Stimulated activated CD4-positive, alpha-beta T cell treated with anti-CD3 and anti-CD28 coated beads, Interleukin-4, amount 100 ng/mL, for 4 hours (primary cell): ENCODE measurements at places on chromosomes 6 and 20.

GRCh38 chr6:166382500-166382932 is 224 bp downstream of the MPC1 start:
- DNase-seq = no peak

GRCh38 chr6:16857969-16858592 is 96.8 kb upstream of the ATXN1 start:
- DNase-seq = no peak

GRCh38 chr6:108168090-108168463 is 2.3 kb downstream of the NR2E1 start:
- DNase-seq = no peak

DNA sequence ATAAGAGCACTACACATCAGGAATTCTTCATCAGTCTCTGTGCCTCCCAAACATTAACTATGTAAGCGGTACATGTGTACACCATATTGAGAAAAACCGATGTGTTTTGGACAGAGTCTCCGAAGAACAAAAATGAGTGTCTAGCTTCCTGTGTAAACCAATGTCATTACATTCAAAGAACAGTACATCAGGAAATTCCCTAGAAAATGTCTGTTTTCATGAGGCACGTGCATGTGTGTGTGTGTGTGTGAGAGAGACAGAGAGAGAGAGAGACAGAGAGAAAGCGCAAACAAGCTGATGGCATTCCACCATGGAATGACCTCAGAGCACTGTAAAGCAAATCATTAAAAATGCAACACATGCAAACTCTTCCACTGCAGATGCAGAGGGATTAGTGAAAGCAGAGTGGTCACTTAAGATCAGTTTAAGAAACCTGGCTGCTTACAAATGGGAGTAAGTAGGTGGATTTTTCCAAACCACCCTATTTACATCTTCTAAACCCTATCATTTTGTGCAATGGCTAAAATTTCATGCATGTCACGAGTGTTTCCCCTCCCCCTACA is 133.9 kb downstream of the HIVEP2 start:
- no peak for DNase-seq

DNA sequence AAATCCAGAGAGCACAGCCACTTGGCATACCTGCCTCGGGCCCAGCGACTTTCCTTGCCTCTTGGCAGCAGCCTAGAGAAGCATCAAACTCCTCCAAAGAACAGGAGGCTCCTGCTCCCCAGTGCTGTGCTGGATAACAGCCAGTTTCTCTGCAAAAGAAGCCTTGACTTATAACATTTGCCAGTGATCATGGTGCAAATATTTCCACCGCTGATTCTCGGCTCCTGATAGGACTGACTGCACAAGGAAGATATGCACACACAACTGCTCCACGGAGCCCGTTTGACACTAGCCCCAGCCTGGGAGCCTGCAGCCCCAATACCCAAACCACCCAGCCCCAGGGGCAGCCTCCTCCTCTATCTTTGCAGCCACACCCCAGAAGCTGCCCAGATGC is 17.5 kb downstream of the ACSS1 start:
- DNase-seq = no peak

DNA sequence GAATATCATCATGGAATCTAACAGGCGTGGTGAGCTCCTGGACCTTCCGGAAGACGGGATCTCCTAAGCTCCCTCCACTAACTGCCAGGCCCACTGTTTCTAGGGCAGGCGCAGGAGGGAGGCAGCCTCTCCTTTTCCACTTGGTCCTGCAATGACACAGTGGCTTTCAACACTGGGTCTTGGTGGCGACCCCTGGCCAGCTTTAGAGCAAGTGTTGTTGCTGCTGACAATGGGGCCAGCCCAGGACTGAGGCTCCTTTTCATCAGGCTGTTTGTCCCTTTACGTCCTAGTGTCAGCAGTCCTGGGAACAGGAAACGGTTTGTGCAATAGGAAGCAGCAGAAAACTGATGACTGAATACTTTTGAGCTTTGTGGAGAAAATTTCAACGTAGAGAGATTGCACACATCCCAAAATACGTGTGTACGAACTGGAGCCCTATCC is 9.7 kb upstream of the QKI start:
- no peak for DNase-seq

GRCh38 chr6:35359744-35360348 is 17.5 kb downstream of the PPARD start:
- no peak for DNase-seq

- DNase-seq = no peak
Observed at GRCh38 chr6:157223021-157223430, 100.3 kb downstream of the TMEM242 start.

GRCh38 chr6:143872201-143872600 is 7.9 kb downstream of the ZC2HC1B start:
- no peak for DNase-seq

DNA sequence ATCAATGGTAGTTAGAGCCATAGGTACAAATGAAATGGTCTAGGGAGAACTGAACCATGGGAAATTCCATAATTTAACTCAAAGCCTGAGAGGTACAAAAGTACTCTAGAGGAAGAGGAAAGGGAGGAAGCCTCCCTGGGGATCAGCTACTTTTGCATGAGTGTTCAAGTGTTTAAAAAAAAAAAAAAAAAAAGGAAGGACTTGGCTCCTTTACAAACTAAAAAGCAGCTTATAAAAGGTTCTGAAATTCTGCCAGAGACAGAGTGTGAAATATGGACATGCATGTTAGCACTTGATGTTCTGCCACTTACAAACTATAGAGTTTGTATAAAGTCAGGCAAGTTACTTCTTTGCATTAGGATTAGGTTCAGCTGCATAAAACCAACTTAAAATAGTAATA is 290.0 kb downstream of the TBC1D7 start:
- DNase-seq = no peak

- no peak for DNase-seq
Observed at GRCh38 chr6:169024047-169024660, 229.5 kb downstream of the THBS2 start.

DNA sequence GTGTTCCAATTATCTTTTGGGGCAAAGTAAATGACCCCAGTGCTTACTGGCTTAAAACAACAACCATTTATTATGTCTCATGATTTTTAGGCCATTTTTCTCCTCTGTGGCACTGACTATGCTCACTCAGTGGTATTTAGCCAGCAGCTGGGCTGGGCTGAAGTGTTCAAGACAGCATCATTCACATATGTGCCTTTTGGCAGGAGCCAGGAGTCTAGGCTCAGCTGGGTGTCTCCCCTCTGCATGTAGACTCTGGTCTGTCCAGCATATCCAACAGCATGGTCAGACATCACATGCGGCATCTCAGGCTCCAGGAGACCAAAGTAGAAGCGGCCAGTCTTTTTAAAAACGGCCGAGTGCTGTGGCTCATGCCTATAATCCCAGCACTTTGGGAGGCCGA is 120.3 kb upstream of the TOP1 start:
- DNase-seq = no peak

DNA sequence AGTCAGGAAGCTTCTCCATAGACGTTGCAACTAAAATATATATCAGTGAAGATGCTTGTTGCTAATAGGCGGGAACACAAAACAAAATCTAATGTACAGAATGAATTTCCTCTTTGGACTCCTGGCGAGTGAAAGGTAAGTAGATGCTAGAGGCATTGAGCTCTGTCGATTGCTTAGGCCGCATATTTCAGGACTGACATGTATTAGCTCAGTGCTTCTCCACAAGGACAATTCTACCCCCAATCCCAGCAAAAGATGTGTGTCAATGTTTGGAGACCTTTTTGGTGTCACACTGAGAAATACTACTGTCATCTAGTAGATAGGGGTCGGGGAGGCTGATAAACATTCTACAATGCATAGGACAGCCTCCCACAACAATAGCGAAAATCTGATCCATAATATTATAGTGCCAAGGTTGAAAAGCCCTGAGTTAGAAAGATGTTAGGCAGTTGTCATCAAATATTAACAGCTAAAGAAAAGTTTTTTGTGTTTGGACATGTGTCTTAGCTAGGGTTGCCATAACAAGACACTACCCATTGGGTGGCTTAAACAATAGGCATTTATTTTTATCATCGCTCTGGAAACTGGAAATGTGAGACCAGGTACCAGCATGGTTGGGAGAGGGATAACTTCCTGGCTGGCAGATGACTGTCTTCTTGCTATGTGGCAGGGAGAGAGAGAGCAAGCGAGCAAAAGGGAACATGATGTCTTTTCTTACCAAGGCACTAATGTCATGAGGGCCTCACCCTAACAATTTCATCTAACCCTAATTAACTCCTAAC is 48.0 kb upstream of the BCAS1 start:
- no peak for DNase-seq

DNA sequence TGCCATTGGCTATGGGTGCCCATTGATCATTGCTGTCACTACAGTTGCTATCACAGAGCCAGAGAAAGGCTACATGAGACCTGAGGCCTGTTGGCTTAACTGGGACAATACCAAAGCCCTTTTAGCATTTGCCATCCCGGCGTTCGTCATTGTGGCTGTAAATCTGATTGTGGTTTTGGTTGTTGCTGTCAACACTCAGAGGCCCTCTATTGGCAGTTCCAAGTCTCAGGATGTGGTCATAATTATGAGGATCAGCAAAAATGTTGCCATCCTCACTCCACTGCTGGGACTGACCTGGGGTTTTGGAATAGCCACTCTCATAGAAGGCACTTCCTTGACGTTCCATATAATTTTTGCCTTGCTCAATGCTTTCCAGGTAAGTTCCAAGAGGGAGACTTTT is 16.4 kb downstream of the ADGRF4 start:
- no peak for DNase-seq

DNA sequence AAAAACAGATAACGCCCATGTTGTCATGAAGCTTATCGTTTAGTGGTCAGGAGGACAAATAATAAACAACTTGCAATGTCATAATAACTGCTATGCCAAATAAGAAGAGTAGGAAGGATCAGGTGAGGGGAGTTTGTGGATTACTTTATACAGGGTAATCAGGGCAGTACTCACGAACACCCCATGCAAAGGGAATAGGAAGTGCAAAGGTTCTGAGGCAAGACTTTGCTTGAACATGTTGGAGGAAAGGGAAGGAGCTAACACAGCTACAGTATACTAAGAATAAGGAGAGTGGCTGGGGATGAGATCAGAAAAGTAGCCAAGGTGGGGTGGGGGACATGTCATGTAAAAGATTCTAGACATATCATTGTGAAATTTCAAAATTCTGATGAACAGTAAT is 292.0 kb upstream of the RUNX2 start:
- no peak for DNase-seq

- DNase-seq = no peak
Observed at GRCh38 chr6:21438986-21439352, 154.6 kb upstream of the SOX4 start.

DNA sequence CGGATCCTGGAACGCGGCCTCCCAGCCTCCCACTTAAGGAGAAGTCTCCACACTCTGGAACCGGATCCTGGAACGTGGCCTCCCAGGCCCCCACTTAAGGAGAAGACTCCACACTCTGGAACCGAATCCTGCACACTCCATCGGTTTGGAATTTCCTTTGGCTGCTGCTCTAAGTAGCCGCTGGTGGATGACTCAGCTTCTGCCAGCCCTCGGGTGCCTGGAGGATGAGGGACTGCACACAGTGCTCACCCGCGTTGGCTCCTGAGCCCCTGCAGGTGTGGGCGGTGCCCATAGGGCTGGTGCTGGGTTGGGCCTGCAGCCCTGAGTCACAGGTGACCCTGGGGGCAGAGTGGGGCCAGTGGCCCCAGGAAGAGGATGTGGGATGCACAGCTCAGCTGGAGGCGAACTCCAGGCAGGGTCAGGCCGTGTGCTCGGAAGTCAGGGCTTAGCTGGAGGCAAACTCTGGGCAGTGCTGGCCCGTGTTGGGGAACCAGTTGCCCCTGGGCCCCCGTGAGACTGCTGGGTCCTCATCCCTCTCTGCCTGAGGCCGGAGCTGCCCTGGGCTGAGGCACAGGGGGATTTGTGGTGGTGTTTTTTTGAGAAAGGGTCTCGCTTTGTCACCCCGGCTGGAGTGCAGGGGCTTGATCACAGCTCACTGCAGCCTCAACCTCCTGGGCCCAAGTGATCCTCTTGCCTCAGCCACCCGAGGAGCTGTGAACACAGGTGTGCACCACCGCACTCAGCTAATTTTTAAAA is 13.9 kb upstream of the TNFRSF6B start:
- DNase-seq = no peak
